Smooth muscle cell of the pulmonary artery (primary cell): ENCODE measurements at places on chromosomes 3 and 15. TPM values are rescaled to one million over a fixed set of nuclear protein-coding genes. Genes with fewer than 3 reads are reported as not detected.

CFAP91 gene
- total RNA-seq: 0.59 and 0.72 TPM in 2 replicates

CCR5 gene
- total RNA-seq: not detected in 2 replicates

FGF12 gene
- total RNA-seq: 0.03 and 0.07 TPM in 2 replicates

THSD4 gene
- total RNA-seq: 56.2 and 120 TPM in 2 replicates

MTHFS gene
- total RNA-seq: 5.0 and 8.4 TPM in 2 replicates
